Neuronal stem cell (in vitro differentiated cells): ENCODE measurements at places on chromosomes 6 and 20.

- DNase-seq = no peak
Measured at GRCh38 chr6:169292338-169293124, 38.9 kb upstream of the THBS2 start.

GRCh38 chr20:58202044-58202443, 26.4 kb downstream of the ANKRD60 start:
- DNase-seq = no peak

- DNase-seq = no peak
Measured at GRCh38 chr6:91141346-91141745, 554.5 kb upstream of the MAP3K7 start.

GRCh38 chr6:134041093-134041492, 11.3 kb downstream of the SLC2A12 start:
- DNase-seq = no peak

GRCh38 chr20:36835025-36835424, 40.9 kb upstream of the TLDC2 start:
- no peak for DNase-seq

DNA sequence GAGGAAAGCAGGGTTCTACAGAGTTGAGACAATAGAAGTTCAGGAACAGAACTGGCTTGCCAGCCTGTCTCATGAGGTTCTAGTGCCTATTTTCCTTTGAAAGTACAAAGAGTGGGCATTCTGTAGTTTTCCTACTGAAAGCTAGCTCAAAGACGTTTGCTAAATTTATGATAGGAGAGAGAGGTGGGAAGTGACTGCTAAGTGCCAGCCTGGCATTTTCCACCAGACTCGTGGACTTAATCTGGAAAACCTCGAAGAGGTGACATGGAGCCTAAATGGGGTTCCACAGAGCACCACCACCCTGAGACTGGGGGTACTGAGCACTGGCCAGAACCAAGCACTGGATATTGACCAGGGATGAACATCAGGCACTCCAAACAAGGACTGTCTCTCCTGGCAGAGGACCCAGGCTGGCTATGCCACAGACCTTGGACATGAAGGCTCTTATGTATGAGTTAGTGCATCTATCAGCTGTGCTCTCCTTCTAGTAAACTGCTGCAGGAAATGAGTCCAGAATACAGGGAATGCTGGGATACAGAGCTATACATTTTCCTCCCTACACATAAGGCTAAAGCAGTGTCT, 7.1 kb downstream of the PEX6 start:
- DNase-seq = no peak

GRCh38 chr6:158321960-158322359, 9.7 kb downstream of the TULP4 start:
- DNase-seq = no peak

- no peak for DNase-seq
Measured at GRCh38 chr6:5079692-5080091, 5.4 kb upstream of the PPP1R3G start.

DNA sequence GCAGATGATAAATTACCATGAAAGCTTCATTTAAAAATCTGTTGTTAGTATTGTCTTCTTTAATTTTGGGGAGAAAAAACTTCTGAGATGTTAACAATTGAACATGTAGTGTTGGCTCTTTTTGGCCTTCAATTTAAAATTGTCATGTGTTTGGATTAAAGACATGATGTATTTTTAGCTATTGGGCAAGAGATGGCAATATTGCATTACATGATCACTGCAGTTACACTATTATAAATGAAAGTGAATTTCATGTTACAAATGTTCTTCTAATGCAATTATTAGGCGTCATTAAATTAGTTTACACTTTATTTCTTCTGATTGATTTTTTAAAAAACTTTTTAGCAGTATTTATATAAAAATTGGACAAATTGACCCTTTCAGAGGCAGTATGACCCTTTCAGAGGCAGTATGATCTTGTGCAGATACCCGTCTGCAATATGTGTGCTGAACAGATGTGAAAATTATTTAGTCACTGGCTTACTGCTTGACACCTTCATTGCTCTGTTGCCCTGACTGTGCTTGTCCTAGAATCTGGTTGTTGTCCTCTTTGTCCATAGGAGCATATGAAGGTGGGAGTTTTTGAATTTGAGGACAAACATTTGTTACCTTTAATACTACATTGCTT, 25.8 kb downstream of the CDKAL1 start:
- DNase-seq = no peak

- DNase-seq = no peak
Measured at GRCh38 chr20:5973172-5973571, 22.7 kb downstream of the MCM8 start.

DNA sequence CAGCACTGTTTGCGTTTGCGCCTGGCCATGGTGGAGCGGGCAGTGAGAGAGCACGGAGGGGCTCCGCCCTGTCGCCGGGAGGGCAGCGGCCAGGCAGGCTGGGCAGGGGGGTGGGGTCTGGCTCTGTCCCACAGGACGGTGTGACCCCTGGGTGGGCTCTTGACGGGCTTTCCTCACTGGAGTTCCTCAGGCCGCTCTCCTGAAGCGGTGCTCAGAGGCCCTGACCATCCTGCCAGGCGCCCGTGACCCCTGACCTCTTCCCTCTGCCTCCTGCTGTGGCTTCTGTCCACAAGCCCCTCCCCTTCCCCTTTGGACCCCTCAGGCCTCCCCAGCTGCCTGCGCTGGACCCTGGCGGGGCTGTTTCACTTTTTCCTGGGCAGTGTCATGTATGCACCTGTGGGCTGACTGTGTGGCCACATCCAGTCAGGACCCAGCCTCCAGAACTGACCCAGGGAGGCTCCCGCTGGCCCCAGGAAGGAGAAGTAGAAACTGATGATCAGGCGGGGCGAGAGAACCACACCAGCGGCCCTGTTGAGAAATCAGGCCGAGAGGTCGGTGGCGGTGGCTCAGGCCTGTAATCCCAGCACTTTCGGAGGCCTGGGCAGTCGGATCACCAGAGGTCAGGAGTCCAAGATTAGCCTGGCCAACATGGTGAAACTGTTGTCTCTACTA, 1.2 kb downstream of the OGFR start:
- peak; percentile 72 for DNase-seq

GRCh38 chr20:54026295-54027064, 43.9 kb downstream of the BCAS1 start:
- no peak for DNase-seq

DNA sequence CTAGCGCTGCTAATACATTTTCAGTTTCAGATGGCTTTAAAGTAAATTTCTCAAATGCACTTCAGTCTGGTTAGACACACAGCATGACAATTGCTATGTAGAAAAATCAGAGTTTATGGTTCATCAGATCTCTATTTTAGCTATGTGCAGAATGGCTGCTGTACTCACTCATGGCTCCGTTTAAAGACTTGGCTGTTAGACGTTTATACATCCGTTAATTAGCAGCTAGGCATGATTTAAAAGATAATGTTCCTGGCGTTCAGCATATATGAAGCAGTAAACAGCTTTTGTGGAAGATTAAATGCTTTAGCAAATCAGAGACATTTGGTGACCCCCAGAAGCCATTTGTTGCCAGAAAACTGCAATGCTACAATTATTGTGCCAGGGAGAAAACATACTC, 350.0 kb upstream of the MANEA start:
- DNase-seq = peak; percentile 5

GRCh38 chr6:44291841-44292240, 21.3 kb downstream of the AARS2 start:
- DNase-seq = no peak

- no peak for DNase-seq
Measured at GRCh38 chr6:82506526-82506925, 142.9 kb downstream of the TPBG start.
